ENCODE measurements at places on chromosomes 5 and 9.

- no peak for DNase-seq
These were observed 166.7 kb upstream of the ELL2 start for GRCh38 chr5:96128204-96128864.

DNA sequence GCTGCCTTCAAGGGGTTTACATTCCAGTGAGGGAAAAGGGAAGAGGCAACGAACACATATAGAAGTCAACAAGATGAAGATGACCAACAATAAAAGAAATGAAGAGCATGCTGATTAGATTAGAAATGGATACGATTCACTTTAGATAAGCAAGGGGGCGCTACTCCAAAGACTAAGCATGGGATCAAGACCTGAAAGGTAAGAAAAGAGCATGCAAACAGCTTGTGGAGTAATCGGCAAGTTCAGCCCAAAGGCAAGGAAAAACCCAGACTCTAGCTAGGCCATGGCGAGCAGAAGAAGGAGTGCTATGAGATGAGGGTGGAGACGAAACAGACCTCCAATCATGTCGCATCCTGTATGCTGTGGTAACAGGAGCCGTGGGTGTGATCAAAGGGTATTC, 124.4 kb downstream of the FANCC start:
- no peak for DNase-seq

DNA sequence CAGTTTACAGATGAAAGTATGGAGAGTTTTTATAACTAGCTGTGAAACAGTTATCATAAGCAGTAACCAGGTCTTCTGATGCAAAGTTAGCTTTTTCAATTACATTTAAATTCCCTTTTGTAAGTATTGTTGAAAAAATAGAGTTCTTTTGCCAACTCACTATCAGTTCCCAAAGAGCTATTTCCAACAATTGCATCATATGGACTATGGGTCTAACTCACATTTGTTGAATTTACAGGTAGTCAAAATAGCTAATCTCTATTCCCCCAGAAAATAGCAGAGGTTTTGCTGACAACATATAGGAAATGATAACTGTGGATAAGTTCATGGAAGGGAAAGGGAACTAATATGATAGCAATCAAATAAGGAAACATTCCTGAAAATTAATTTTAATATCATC, 1.4 kb downstream of the SPINK1 start:
- DNase-seq = no peak

GRCh38 chr5:133990396-133990795, 14.4 kb downstream of the VDAC1 start:
- DNase-seq = no peak

DNA sequence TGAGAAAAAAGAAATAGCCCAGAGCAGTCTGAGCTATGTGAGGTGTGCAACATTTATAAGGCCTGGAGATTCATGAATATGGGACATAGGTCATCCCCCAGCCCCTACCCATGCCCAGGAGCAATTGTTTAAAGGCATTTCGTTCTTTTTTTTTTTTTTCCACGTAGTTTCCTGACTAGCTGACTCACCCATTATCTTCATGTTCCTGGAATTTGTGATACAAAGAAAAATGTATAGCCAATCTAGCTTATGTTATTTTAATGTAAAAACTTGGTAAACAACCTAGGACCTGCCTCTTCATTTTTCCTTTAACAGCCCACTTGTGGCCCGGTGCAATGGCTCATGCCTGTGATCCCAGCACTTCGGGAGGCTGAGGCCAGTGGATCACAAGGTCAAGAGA, 81.3 kb downstream of the OSTF1 start:
- no peak for DNase-seq

- DNase-seq = no peak
These were observed 16.6 kb upstream of the DCAF12 start for GRCh38 chr9:34143116-34143515.

GRCh38 chr5:45017568-45017967, 208.8 kb downstream of the MRPS30 start:
- DNase-seq = no peak

DNA sequence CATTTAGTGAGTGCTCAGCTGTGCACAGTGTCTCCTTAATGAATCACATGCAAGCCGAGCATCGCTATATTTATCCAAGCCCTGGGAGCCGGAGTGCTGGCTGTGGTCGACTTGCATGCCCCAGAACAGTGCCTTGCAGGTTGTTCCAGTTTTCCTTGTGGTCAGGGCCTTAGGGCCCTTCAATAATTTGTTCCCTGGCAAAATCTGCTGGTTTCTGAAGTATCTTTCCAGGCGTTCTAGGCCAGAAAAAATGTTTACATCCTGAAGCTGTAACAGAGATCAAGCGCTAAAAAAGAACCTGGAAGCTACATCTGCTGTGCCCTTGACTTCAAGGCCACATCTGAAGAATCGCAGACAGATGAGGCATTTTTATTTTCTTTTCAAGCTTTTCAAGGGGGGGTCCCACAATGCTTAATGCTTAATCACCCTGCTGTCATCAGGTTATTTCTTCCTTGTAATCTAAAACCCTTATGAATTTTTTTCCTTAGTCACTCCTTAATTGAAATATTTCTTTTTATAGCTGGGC, 105.8 kb downstream of the DOCK2 start:
- DNase-seq = no peak

GRCh38 chr9:95857124-95857523, 18.4 kb upstream of the ERCC6L2 start:
- DNase-seq = no peak

GRCh38 chr5:180910735-180911134, 11.8 kb downstream of the BTNL8 start:
- no peak for DNase-seq

GRCh38 chr9:89714321-89714720, 109.5 kb downstream of the GADD45G start:
- DNase-seq = no peak

DNA sequence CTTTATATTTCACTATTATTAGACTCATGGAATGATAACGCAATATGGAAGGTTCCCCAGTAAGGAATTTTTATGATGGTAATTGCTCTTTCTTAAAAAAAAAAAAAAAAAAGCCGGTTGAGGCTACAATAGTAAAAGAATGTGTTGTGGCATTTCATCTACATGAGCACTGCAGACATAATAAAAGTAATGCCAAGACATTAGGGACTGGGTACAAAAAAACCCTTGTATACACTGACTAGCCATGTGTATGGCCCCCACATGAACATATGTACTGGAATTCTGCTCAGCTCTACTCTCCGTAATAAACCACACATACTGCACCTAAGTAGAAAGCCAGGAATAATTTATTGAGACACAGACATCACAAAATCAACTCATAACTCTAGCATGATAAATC, 218.4 kb downstream of the ADAMTS6 start:
- DNase-seq = no peak

- no peak for DNase-seq
These were observed 144.6 kb upstream of the PCA3 start for GRCh38 chr9:76619640-76620039.

DNA sequence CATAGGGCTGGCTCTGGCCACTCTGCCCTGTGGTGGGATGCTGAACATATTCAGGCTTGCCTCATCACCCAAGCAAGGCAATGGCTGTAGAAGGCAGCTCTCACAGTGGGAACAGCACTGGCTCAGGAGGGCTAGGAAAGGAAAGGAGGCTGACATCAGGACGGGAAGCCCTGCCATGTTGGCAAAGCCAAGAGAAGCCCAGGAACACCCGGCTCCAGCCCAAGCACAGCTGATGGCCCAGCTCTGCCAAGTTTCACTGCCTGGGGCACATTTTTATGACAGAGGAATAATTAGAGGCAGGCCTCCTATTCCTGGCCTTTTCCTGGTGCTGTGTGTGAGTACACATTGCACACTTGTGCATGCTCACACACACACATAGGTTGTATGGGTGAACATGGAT, 163.6 kb upstream of the SMIM23 start:
- DNase-seq = no peak

DNA sequence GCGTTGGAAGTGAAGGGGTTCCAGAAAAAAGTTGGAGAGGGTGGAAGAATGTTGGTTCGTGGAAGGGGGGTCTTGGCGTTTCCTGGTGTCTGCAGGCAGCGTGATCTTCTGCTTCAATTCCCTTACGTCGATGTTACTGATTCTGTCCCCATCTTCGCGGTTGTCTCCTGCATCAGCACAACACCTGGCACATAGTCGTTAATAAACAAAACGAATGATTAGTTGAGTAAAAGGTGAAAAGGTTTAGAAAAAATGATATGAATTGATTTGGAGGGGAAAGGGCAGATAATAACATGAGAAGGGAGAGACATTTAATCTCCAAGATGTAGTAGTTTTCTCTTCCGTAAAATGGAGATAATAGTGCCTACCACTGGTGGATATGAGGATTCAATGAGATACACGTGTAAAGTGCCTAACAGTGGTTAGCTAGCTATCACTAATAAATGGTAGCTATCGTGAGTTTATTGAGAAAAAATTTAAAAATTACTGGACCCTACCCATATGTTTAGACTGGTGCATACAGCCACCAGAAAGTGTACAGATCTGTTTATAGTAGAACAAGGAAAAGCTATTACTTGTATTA, 556 bp downstream of the MTREX start:
- no peak for DNase-seq

DNA sequence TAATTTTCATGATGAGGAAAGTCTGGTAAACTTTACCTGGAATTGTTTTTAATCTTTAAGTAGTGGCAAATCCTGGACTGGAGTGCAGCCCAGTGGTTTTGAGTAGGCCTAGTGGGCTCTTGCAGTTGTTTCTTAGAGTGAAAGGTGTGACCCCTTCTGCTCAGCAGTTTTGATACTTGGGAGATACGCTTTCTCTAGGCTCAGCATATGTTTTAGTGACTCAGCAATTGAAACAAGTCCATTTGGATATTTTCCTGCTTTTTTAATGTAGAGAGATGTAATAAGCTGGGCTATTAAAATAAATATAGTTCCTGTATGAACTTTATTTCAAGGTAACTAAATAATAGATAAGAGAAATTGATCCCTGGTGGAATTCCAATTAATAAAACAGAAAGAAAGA, 6.0 kb downstream of the POLR3G start:
- DNase-seq = no peak

DNA sequence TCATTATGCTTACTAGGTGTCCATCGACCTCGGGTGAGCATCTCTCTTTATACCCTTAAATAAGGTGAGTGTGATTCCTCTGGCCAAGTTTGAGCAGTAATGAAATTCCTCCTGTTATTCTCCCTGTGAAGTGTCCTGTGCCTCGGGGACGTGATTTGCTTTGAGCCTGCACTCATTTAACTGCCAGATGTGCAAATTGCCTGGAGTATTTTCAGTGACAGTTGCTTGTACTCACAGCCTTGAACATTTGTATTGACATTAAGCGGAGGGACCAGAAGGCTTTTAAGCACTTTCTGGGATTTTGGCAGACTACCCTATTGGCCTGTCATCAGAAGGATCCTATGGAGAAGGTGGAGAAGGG, 126.9 kb downstream of the DOCK2 start:
- no peak for DNase-seq

- DNase-seq = no peak
These were observed 719.3 kb downstream of the NR2F1-AS1 start for GRCh38 chr5:92861531-92862285.

- peak; percentile 82 for DNase-seq
These were observed 12.2 kb upstream of the OR13J1 start for GRCh38 chr9:35882263-35882848.

GRCh38 chr5:139088024-139088423, 110.1 kb downstream of the SIL1 start:
- DNase-seq = no peak

- no peak for DNase-seq
These were observed 2068.0 kb downstream of the MAT2B start for GRCh38 chr5:165573445-165573844.

All from activated naive CD4-positive, alpha-beta T cell treated with anti-CD3 and anti-CD28 coated beads, Interleukin-2, amount 50 U/mL, for 16 hours (primary cell).